ENCODE measurements at places on chromosomes 7 and 10.
A peak's percentile ranks its signal among the peaks of the same experiment; 100 is the strongest.

- DNase-seq = no peak
Measured at GRCh38 chr7:97003262-97004246, 1.8 kb upstream of the DLX6 start.

- no peak for DNase-seq
Measured at GRCh38 chr7:24968165-24968564, 11.8 kb downstream of the OSBPL3 start.

GRCh38 chr10:123642293-123642692, 23.9 kb upstream of the GPR26 start:
- no peak for DNase-seq

- DNase-seq = no peak
Measured at GRCh38 chr10:85420501-85421191, 945.9 kb downstream of the GRID1 start.

GRCh38 chr10:13722747-13723653, 136.2 kb downstream of the PRPF18 start:
- no peak for DNase-seq

DNA sequence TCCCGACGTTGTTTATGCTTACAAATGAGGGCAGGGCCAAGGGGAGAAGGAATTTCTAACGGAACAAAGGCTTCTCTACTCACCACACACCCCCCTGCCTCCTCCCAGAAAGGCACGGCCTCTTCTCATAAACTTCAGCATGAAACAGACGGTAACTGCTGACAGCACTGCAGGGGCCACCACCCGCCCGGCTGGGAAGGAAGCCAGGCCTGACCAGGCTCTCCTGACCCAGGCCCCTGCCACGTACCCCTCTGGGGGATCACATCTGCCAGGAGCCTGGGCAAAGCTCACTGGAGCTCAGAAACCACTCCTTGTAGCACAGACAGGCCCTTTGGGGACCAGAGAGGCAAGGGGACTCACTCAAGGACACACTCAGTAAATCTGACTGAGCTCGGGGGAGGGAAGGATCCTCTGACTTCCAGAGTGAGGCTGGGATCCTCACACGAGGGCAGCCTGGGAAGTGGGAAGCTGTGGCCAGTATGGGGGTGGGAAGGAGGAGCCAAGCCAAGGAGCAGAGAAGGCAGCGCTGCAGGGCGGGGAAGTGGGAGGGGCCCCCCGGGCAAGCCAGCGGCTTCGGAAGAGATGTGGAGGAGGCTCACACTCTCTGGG, 46.1 kb downstream of the ZCCHC24 start:
- no peak for DNase-seq

DNA sequence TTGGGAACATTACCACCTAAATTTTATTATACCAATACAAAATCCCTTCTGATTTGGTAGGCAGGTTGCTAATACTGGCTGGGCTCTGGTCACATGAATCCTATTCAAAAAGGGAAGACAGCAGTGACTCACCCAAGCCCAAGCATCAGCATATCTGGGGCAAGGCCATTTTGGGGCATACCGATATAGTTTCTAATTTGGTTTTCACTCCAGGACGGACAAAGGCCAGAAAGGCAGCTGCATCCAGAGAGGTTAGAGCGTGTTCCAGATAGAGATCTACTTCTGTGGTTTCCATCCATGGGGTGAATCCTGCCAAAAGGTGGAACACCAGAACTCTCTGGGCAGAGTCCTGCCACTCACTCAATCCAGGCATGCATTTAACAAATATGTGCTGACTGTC, 335.8 kb downstream of the ELMO1 start:
- DNase-seq = no peak

- no peak for DNase-seq
Measured at GRCh38 chr7:121499624-121500023, 103.5 kb upstream of the FAM3C start.

GRCh38 chr7:39238234-39238869, 260.6 kb downstream of the POU6F2 start:
- DNase-seq = no peak

- no peak for DNase-seq
Measured at GRCh38 chr7:18570890-18571478, 75.4 kb downstream of the HDAC9 start.

DNA sequence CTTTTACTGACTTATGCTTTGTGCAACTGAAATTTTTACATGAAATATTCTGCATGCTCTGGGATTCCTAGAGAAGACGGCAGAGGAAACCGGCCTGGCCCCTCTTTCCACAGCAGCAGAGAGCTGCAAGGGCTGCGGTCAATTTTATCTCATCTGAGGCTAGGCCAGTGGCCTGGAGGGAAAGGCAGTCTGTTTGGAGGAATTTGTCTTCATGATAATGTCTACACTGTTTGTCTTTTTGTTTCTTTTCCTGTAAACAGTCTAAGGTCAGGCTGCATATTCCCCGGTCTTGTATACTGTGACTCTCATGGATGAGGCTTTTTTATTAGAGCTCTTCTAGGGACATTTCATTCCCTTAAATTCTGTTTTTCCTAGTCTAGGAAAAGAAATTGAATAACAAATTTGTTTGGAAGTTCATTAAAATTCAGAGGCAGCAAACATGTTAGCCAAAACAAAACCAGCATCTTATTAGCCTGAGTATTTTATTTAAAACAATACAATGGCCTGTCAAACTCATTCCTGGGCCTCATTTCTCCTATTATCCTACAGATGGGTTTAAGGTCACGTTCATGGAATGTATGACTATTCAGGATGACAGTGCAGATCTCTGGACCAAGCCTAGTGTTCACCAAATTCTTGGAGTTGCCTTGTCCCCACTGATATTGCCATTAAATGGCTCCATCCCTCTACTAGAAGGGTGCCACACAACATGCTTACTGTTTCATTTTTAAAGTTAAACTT, 26.4 kb downstream of the LAMB4 start:
- no peak for DNase-seq

DNA sequence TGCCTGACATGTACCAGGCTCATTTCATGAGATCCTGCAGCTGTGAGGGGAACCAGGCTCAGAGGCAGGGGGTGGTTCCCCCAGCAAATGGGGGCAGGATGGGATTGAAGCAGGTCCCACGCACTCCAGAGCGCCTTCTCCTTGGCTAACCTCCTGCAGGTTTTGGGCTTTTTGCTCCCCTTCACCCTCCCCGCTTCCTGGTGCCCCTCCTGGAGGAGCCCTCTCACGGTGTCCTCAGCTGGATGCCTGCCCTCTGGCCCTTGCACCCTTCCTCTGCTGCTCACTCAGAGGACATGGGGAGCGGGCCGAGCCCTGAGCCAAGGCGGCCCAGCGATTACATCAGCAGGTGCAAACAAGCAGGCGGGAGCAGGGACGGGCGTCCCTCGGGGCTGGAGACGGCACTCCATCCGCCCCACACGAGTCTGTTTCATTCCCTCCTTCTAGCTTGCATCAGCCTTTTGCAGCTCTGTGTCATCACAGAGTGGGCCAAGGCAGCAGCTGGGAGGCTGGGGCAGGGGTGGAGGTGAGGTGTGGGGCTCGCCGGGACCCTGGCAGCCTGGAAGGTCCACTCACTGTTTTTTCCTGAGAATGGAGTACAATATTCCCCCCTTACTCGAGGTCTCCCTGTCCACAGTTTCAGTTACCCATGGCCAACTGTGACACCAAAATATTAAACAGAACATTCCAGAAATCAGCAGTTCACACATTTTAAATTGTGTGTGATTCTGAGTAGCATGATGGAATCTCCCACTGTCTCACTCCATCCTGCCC, 52.7 kb upstream of the SLC29A3 start:
- no peak for DNase-seq

GRCh38 chr7:49481075-49481474, 292.4 kb upstream of the VWC2 start:
- DNase-seq = no peak

DNA sequence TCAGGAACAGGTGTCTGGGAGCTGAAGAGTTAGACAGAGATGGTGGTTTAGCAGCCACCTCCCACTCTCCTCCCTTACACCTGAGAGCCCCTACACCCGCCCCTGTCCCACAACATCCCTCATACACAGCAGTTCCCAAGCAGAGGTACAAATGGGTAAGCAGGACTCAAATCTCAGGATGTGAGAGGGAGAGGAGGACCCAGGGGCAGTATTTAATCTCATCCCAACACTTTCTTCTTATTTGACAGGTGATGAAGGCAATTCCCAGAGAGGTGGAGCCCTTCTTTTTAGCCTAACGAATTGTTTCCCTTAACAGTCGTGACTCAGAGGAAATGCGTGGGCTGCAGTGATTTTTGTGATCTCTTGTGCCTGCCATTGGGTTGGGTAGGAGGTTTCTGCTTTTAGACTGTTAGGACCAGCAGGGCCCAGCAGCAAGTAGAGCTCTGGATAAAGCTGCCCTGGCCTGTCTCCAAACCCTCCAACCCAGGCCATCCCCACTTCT, 191.3 kb downstream of the HECW1 start:
- no peak for DNase-seq

GRCh38 chr10:48749254-48749787, 64.6 kb downstream of the WDFY4 start:
- no peak for DNase-seq

DNA sequence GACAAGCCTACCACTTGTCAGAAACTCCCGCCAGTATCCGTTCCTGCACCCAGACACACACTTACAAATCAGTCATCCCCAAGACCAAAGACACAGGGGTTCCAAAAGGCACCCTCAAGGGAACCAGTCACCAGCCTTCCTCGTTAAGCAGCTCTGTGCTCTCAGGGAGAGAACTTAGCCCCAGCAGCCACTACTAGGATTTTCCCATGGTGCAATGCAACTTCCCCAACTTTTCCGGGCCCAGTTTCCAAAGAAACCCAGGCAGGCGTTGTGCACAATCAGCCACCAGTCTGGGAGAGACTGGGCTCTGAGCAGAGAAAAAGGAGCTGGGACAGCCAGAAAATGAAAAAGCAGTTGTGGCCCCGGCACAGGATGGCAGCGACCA, 1.2 kb downstream of the DLG5 start:
- no peak for DNase-seq

DNA sequence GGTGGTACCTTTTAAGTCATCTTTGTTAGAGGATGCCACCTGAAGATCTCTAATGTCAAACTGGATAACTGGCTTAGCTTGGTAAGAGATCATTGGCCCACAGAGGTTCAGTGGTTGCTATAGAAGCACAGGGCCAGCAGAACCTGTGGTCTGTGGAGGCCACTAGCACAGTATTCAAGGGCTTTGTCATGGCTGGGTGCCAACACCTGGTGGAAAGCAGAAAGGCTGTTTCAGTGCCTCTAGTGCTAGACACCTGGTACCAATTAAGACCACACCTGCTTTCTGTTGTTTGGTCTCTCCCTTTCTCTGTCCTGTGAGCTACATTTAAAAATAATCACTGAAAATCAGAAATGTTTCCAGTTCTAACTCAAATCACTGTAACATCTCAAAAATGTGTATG, 10.0 kb upstream of the PCGF5 start:
- no peak for DNase-seq

GRCh38 chr7:18498341-18498740, 2.8 kb downstream of the HDAC9 start:
- no peak for DNase-seq

GRCh38 chr10:90919683-90920574, 958 bp downstream of the ANKRD1 start:
- no peak for DNase-seq

GRCh38 chr7:105876964-105877601, 684 bp upstream of the ATXN7L1 start:
- DNase-seq = no peak

GRCh38 chr10:121414366-121415062, 183.7 kb downstream of the FGFR2 start:
- no peak for DNase-seq

- DNase-seq = no peak
Measured at GRCh38 chr10:101063050-101063525, 1.3 kb downstream of the KAZALD1 start.

GRCh38 chr10:102010961-102011360, 45.0 kb downstream of the ARMH3 start:
- no peak for DNase-seq

DNA sequence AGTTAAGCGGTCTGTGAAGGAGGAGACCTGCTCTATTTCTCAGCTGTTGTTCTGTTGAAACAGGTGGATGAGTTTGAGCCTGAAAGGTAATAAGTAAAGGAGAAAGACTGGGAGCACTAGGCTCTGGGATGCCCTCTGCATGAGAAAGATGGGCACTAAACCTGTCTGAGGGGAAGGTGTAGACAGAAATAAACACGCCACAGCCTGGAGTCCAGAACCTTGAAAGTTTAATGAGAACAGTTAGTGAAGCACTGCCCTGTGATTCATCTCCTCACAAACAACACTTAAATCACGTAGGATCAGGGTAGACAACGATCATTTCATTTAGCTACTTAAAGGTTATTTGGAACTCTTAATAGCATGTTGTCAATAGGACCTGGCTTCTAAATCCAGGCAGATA, 193.1 kb downstream of the PHTF2 start:
- no peak for DNase-seq

DNA sequence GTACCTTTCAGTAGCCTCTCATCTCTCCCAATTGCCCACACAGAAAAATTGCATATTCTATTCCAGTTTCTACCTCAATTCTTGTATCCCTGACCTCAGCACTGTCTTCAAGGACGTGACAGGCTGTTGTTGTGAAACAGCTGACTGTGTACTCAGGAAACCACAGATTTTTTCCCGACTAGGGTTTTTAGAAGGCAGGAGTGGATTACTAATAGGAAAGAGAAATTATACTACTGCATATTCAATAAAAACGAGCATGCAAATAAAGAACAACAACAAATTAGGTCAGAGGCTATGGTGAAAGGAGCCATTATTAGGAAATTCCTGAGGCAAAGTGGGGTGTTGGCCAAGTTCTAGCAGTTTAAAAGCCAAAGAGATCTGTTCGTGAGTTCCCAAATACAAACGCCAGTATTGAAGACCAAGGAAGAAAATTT, 93.4 kb downstream of the DOCK4 start:
- DNase-seq = no peak

GRCh38 chr10:32958085-32959005, at the start of gene ITGB1:
ITGB1 (minus strand) TSS chr10:32958230; CDS start chr10:32935558, 22,672 bp downstream.
- DNase-seq = peak; percentile 78

DNA sequence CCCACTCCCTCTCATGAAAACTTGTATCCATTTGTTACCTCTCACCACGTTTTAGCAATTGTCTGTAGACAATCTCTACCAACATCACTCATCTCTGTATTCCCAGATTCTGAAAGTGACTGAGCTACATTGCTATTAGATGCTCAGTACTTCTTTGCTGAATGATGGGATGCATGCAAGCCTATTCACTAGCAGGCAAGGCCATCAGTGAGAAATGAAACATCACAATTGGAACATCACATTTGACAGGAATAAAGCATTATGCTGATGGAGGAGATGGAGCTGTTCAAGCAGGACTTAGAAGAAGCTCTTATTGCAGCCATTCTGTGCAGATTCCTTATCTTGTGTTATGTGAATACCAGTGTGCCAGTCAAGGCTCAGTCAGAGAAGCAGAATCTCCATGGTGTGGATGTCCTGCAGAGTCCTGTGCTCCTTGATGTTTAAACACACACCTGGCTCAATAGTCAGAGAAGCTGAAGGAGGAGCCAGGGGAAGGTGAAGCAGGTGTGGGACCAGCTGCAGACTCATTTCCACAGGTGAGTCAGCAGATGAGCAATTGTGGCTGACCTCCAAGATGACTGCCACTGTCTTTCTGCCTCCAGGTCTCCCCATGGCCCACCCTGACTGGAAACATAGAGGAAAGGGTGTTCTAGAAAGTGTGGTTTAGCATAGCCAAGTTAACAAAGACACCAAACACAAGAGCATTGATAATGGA, 965.5 kb downstream of the GRID1 start:
- no peak for DNase-seq
